ENCODE measurements at places on chromosomes 7 and 10.
A peak's percentile ranks its signal among the peaks of the same experiment; 100 is the strongest.

- no peak for DNase-seq
Measured at GRCh38 chr7:92714280-92714679, 122.1 kb downstream of the CDK6 start.

GRCh38 chr10:86168256-86168655, 198.3 kb downstream of the GRID1 start:
- DNase-seq, result no peak

DNA sequence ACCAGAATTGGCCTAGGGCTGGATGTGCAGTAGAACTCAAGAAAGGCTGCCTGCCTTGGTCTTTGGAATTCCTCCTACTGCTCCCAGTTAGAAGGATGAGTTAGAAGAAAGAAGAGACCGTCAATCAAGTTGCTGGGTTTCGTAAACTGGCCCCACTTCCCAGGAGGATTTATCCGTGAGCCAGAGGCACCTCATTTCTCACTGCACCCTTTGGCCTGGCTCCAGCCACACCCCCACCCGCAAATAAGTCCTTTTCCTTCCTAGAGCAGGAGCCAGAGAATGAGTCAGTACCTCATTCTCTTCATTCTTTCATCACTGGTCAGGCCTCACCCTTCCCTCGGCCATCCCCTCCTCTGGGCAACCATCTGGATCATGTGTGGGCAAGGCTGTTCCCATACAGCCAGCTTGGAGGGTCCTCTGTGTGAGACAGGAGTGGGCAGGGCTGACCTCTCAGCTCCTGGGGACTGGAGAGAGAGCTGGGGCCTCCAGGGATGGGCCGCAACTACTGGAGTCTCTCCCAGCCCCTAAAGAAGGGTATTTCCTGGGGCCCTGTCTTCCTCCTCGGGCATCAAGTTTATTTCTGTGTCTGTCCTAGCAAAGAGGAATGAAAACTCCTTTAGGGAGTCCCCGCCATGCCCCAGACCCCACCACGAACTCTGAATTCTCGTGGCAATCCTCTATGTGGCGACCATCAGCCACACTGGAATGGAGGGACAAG, 87.2 kb upstream of the DUSP5 start:
- no peak for DNase-seq

- peak; percentile 47 for DNase-seq
Measured at GRCh38 chr10:5975641-5976473, 1.5 kb downstream of the IL15RA start.

DNA sequence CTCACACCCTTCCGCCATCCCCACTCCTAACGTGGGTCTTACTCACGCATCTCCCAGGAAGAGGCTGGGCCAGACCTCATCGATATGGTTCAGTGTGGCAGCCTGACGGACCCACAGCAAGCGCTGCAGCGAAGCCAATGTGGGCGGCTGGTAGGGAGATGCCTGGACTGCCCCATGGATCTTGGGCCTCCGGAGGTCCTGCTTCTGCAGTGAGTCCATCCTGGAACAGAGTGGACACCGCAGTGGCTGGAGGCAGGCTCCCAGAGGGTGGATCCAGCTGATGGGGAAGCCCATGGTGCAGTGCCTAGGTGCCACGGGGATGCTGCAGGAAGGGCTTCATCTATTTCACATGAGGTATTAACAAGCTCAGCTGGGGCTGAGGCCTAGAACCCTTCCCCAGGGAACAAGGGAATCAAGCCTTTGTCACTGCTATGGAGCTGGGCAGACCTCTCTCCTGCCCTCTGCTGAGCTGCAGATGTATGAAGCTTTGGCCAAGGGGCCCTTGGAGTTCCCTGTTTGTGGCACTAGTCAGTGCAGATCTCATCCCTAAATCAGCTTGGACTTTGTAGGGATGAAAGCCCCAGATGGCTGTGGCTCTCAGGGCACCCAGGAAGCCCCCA, 13.7 kb upstream of the SAMD8 start:
- no peak for DNase-seq

GRCh38 chr7:47648275-47648925, 66.5 kb upstream of the TNS3 start:
- no peak for DNase-seq

DNA sequence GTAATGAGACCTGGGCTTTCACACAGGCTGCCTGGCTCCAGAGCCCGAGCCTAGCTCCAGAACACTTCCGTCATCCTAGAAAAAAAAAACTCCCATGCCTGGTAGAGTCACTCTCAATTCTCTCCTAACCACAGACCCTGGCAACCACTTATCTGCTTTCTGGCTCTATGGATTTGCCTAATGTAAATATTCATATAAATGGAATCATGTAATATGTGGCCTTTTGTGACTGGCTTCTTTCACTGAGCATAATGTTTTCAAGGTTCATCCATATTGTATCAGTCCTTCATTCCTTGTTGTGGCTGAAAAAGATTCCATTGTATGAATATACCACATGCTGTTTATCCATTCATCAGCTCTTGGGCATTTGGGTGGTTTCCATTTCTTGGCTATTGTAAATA, 167.7 kb upstream of the MKLN1 start:
- no peak for DNase-seq

DNA sequence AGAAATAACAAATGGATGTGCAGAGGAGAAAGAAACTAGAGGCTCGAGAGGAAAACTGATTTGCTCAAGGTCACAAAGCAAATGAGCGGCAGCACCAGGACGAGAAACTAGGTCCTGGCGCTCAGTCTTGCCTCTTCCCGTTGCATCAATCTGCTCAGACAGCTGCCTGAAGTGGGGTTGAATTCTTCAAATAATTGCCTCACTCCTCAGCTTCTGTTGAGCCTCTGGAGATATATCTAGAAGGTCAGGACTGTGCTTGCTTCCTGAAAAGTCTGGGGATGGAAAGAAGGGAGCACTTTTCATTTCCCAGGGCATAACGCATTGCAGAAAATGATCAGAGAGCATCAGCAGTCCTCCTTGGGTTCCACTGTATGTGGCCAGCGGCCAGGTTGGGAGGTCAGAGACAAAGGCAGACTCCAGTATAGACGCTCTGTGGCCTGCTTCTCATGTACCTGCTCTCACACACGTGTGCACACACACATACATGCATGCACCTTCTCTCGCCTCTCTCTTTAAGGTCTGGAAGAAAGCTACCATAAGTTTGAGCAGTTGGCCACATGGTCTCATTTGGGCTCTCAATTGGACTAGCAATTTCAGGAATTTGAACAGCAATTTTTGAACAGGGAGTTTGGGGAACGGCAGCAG, 83.7 kb upstream of the DUSP5 start:
- DNase-seq, result peak; percentile 68

All from stimulated activated effector memory CD8-positive, alpha-beta T cell treated with anti-CD3 and anti-CD28 coated beads, Interleukin-12 subunit alpha, Interleukin-12 subunit beta, amount 100 ng/mL, for 72 hours (primary cell).